CD8-positive, alpha-beta memory T cell (primary cell): ENCODE measurements at places on chromosomes 6 and 20. TPM values are rescaled to one million over a fixed set of nuclear protein-coding genes. Genes with fewer than 3 reads are reported as not detected.
A peak's percentile ranks its signal among the peaks of the same experiment; 100 is the strongest.

- peak overlapping the region; percentile 33 for H3K27ac ChIP-seq
- H3K4me1 ChIP-seq = peaks cover 76% of the 10 kb centered on the region
- H3K4me3 ChIP-seq = peak overlapping the region; percentile 36
- H3K27me3 ChIP-seq = no peaks in the 10 kb centered on the region
- no peak for DNase-seq
- no peaks in the 10 kb centered on the region for H3K36me3 ChIP-seq
Measured at GRCh38 chr6:7136859-7137334, 29.1 kb downstream of the RREB1 start.

DNA sequence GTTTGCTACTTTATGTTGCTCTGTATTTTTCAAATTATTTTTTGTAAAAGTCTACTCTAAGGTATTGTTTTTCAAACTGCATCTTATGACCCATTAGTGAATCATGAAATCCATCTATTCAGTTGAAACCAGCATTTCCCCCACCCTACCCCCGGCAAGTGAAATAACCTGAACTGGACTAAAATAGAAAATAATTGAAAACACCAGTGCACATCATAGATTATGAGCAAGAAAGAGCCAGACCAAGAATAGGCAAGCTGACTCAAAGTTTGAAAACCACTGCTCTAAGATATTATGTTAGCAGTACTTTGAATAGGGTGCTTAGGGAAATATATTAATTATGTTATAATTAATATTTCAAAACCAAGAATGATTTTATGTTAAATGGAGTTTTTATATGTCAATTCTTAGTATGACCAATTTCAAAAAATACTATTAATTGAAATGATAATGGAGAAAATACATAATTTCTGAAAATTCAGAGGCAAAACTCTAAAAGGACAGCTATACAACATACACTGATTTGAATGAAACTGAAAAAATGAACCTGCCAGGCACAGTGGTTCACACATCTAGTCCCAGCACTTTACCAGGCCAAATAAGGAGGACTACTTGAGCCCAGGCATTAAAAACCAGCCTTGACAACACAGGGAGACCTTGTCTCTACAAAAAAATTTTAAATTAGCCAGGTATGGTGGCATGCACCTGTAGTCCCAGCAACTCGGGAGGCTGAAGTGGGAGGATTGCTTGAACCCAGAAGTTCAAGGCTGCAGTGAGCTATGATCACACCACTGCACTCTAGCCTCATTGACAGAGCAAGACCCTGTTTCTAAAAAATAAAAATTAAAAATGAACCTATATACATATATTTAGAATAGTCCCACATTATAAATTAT is 112.0 kb downstream of the CDK19 start:
- H3K36me3 ChIP-seq = no peaks in the 10 kb centered on the region
- no peak overlapping the region for H3K4me3 ChIP-seq
- no peak for DNase-seq
- no peaks in the 10 kb centered on the region for H3K4me1 ChIP-seq
- H3K27me3 ChIP-seq = no peaks in the 10 kb centered on the region
- H3K27ac ChIP-seq = no peak overlapping the region

DNA sequence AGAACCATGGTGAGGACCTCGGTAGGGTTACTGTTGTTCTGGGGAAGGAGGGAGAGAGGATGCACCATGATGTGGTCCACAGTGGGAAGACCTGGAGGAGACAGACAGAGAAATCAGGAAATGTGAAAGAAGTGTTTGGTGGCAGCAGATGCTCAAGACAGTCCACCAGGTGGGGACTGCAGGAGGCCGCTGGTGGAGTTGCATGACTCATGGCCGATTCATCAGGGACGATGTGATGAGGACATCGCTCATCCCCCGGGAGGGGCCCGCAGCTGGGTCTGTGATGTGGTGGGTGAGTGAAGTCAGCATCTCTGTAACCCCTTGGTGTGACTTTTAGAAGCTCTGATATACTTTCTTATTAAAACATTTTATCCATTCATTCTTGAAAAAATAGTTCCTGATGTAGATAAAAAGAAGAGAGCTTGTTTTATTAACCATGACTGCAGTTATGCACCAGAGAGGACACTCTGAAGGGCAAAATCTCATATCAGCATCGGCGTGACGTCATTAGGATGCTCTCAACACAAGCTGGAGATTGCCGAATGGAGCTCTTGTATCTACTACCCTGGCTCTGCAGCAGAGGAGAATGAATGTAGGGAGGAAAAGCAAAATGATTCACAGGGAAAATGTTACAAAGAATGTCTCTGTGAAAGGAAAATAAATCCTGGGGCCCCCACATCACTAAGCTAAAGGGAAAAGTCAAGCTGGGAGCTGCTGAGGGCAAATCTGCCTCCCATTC is 71.2 kb downstream of the RAMACL start:
- no peak for DNase-seq
- H3K36me3 ChIP-seq = no peaks in the 10 kb centered on the region
- H3K27ac ChIP-seq = no peak overlapping the region
- no peaks in the 10 kb centered on the region for H3K27me3 ChIP-seq

HS3ST5 gene
- total RNA-seq = not detected

DNA sequence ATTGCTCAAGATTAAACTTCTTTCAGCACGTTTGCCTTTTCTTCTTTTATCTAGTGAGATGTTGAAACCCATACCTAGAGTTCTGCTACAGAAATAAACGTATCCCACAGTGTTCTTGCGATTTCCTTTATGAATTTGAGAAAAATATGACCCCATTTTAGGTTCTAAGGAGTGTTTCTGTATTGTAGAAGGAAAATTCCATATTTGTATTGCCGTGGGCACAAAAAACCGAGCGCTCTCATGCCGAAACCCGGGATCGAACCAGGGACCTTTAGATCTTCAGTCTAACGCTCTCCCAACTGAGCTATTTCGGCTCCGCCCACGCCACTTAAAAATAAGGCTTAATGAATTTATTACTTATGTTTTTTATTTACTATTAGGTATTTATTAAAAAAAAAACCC is 23.7 kb downstream of the ZNF311 start:
- H3K27ac ChIP-seq = peak overlapping the region; percentile 77
- peak; percentile 84 for DNase-seq

TREML4 gene
- not detected for total RNA-seq

- H3K27ac ChIP-seq = no peak overlapping the region
- no peak overlapping the region for H3K4me3 ChIP-seq
- peaks cover 9% of the 10 kb centered on the region for H3K4me1 ChIP-seq
Measured at GRCh38 chr20:44084439-44084838, 102.5 kb downstream of the JPH2 start.

SLC22A2 gene
- total RNA-seq = not detected

GRCh38 chr20:50039706-50040431 is 57.1 kb downstream of the SNAI1 start:
- DNase-seq = no peak
- H3K4me1 ChIP-seq = no peaks in the 10 kb centered on the region
- no peak overlapping the region for H3K27ac ChIP-seq

RFX6 gene
- not detected for total RNA-seq

SASH1 gene
- 0.72 TPM for total RNA-seq

ITPA gene
- total RNA-seq = 90.4 TPM

- no peaks in the 10 kb centered on the region for H3K27me3 ChIP-seq
- H3K4me1 ChIP-seq = no peaks in the 10 kb centered on the region
- peak within 1 kb of the TSS; percentile 53 for H3K4me3 ChIP-seq
- H3K36me3 ChIP-seq = no peaks in the 10 kb centered on the region
- H3K27ac ChIP-seq = peak within 1 kb of the TSS; percentile 66
Measured at GRCh38 chr6:125153391-125154117, at the start of gene TPD52L1. TSS of gene TPD52L1 (plus strand) at chr6:125153773. CDS start at chr6:125153952, 179 bp downstream.

- peak; percentile 8 for DNase-seq
- H3K4me3 ChIP-seq = no peak overlapping the region
- no peaks in the 10 kb centered on the region for H3K36me3 ChIP-seq
- H3K4me1 ChIP-seq = peaks cover 14% of the 10 kb centered on the region
- H3K27me3 ChIP-seq = no peaks in the 10 kb centered on the region
- H3K27ac ChIP-seq = no peak overlapping the region
Measured at GRCh38 chr6:130381459-130382380, 15.9 kb downstream of the TMEM200A start.

SRSF12 gene
- 0.71 TPM for total RNA-seq

GRCh38 chr6:31568537-31568961 is 3.5 kb upstream of the LTA start:
- H3K27me3 ChIP-seq = no peaks in the 10 kb centered on the region
- no peaks in the 10 kb centered on the region for H3K36me3 ChIP-seq

GRCh38 chr20:47201074-47201730 is 155.3 kb downstream of the ZMYND8 start:
- H3K27me3 ChIP-seq = no peaks in the 10 kb centered on the region
- H3K27ac ChIP-seq = no peak overlapping the region
- H3K4me3 ChIP-seq = no peak overlapping the region
- peaks cover 4% of the 10 kb centered on the region for H3K4me1 ChIP-seq
- H3K36me3 ChIP-seq = no peaks in the 10 kb centered on the region

GRCh38 chr6:88166493-88167351 is 575 bp upstream of the CNR1 start:
- H3K4me3 ChIP-seq = no peak overlapping the region
- no peaks in the 10 kb centered on the region for H3K36me3 ChIP-seq
- DNase-seq = no peak
- no peaks in the 10 kb centered on the region for H3K4me1 ChIP-seq
- peaks cover 6% of the 10 kb centered on the region for H3K27me3 ChIP-seq
- H3K27ac ChIP-seq = no peak overlapping the region

GRCh38 chr6:141290941-141291721 is 841.6 kb upstream of the GJE1 start:
- H3K4me3 ChIP-seq = no peak overlapping the region
- H3K4me1 ChIP-seq = no peaks in the 10 kb centered on the region
- no peaks in the 10 kb centered on the region for H3K36me3 ChIP-seq
- DNase-seq = no peak
- H3K27me3 ChIP-seq = no peaks in the 10 kb centered on the region
- H3K27ac ChIP-seq = no peak overlapping the region

DNA sequence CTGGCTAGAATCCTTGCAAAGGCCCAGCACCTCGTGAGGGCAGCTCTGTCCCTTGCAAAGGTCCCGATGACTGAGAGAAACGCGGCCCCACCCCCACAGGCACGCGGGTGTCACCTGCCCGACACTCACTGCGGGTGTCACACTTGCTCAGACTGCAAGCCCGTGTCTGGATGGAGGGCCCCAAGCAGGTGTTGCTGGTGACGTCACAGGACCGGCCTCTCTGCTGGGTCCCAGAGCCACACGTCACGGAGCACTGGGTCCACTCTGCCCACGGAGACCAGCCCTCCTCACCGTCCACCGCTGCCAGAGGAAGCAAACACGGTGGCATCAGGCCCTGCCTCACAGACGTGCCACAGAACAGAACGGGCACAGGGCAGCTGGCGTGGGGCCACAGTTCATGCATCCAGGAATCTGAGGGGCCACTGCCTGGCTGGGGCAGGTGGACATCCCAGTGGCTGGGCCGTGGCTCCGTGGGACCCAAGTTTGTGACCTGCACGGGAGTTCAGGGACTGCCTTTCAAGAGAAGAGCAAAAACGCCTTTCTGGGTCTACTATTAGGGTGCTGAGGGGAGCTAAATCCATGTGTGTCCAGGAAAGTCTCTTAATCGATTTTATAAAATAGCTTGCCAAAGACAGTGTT is 16.0 kb downstream of the THBS2 start:
- no peak for DNase-seq
- H3K4me3 ChIP-seq = no peak overlapping the region
- no peaks in the 10 kb centered on the region for H3K36me3 ChIP-seq
- no peaks in the 10 kb centered on the region for H3K4me1 ChIP-seq
- H3K27me3 ChIP-seq = no peaks in the 10 kb centered on the region

PROKR2 gene
- not detected for total RNA-seq

GRCh38 chr6:157516319-157517026 is 135.5 kb downstream of the ZDHHC14 start:
- H3K36me3 ChIP-seq = no peaks in the 10 kb centered on the region
- no peak for DNase-seq
- H3K4me1 ChIP-seq = no peaks in the 10 kb centered on the region

CCR6 gene
- 3.9 TPM for total RNA-seq

- H3K36me3 ChIP-seq = no peaks in the 10 kb centered on the region
- H3K27ac ChIP-seq = no peak overlapping the region
- DNase-seq = no peak
- H3K4me3 ChIP-seq = no peak overlapping the region
- H3K27me3 ChIP-seq = peaks cover 34% of the 10 kb centered on the region
Measured at GRCh38 chr20:36308353-36308752, 2.2 kb downstream of the DLGAP4 start.

DDX43 gene
- total RNA-seq = 0.71 TPM

GRCh38 chr6:118869350-118869749 is 24.6 kb upstream of the ASF1A start:
- peaks cover 16% of the 10 kb centered on the region for H3K4me1 ChIP-seq
- H3K4me3 ChIP-seq = no peak overlapping the region
- H3K27me3 ChIP-seq = no peaks in the 10 kb centered on the region
- H3K36me3 ChIP-seq = no peaks in the 10 kb centered on the region
- H3K27ac ChIP-seq = no peak overlapping the region
- DNase-seq = no peak

DNA sequence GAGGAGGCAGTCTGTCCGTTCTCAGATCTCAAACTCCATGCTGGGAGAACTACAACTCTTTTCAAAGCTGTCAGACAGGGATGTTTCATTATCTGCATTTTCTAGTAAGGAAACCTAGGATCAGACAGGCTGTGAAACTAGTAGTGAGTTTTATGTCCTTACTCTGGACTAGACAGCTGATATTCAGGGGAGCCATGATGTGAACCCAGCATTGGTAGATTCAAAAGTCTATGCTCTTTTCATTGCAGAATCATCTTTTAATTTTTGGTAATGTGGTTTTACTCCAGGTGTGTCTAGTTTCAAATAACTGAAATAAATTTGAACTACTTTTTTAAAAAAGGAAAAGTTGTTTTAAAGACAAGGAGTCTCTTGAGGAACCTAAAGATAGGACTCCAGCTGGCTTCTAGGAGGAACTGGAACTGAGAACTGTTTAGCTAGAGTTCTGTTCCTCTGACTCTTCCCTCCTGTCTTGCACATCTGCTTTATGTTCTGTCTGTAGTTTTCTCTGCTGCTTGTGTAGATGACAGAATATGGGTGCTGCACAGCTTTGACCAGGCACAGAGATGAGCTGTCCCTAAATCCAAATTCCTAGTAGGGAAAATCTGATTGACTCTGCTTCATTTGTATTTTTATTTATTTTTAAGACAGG is 27.8 kb upstream of the RNF144B start:
- DNase-seq = no peak
- no peak overlapping the region for H3K4me3 ChIP-seq
- H3K36me3 ChIP-seq = no peaks in the 10 kb centered on the region
- no peak overlapping the region for H3K27ac ChIP-seq

GRCh38 chr20:36090223-36090622 is 64.3 kb upstream of the EPB41L1 start:
- DNase-seq = no peak
- no peak overlapping the region for H3K27ac ChIP-seq
- no peak overlapping the region for H3K4me3 ChIP-seq
- no peaks in the 10 kb centered on the region for H3K36me3 ChIP-seq
- peaks cover 14% of the 10 kb centered on the region for H3K4me1 ChIP-seq
- peaks cover 14% of the 10 kb centered on the region for H3K27me3 ChIP-seq

- no peak overlapping the region for H3K27ac ChIP-seq
- no peak overlapping the region for H3K4me3 ChIP-seq
- DNase-seq = no peak
- no peaks in the 10 kb centered on the region for H3K4me1 ChIP-seq
- H3K27me3 ChIP-seq = no peaks in the 10 kb centered on the region
Measured at GRCh38 chr6:150661216-150662007, 61.7 kb downstream of the PLEKHG1 start.
